ENCODE measurements at places on chromosomes 1 and 21.

DNA sequence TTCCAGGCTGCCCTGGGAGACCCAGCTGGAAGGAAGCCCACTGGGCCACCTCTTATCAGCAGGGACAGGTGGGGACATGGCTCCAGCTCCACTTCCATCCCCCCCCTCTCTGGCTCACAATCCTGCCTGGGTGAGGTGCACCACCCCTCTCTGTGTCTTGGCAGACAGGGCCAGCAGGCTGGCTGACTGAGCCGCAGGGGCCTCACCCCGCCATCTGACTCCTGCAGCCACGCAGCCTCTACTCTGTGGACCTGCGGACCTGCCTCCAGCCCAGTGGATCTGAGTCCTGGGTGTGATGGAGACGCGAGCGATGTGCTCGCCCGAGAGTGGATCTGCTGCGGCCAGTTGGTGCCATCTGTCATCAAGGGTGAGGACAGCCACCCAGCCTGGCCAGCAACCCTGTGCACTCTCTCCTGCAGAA lies 30.1 kb downstream of the RCC2 start:
- DNase-seq, result no peak

DNA sequence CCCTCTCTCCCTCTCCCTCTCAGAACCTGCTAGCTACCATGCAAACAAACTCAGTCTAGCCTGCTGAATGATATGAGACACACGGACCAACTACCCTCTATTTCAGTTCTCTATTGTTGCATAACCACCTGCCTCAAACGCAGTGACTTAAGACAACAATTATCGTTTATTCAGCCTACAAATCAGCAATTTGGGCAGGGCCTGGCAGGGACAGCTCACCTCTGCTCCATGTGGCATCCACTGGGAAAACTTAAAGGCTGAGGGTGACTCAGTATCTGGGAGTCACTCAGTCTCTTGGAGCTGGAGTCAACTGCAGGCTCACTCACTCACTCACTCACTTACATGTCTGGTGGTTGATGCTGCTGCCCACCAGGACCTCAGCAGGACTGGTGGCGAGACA lies 121.3 kb downstream of the SEC16B start:
- no peak for DNase-seq

- DNase-seq, result no peak
Measured at GRCh38 chr1:55287723-55288122, 72.6 kb upstream of the USP24 start.

GRCh38 chr1:9715536-9716226 lies 64.2 kb downstream of the PIK3CD start:
- no peak for DNase-seq

DNA sequence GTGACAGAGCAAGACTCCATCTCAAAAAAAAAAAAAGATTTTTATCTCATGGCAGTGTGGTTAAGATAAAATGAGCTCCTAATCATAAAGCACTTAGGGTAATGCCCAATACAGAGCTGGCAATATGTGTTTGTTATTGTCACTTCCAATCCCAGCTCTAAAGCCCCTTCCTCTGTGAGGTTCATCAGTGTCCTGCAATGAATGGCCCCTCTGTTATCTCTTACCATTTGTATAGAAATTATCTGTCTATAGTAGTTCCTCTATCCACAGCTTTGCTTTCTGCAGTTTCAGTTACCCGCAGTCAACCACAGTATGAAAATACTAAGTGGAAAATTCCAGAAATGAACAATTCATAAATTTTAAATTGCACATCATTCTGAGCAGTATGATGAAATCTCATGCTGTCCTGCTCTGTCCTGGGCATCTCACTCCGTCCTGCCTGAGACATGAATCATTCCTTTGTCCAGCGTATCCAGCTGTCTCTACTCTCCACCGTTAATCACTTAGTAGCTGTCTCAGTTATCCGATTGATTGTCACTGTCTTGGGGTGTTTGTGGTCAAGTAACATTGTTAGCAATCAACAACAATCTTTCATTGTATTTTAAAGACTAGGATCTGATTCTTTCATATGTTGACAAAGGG lies 50.2 kb upstream of the DNAH14 start:
- DNase-seq, result no peak

DNA sequence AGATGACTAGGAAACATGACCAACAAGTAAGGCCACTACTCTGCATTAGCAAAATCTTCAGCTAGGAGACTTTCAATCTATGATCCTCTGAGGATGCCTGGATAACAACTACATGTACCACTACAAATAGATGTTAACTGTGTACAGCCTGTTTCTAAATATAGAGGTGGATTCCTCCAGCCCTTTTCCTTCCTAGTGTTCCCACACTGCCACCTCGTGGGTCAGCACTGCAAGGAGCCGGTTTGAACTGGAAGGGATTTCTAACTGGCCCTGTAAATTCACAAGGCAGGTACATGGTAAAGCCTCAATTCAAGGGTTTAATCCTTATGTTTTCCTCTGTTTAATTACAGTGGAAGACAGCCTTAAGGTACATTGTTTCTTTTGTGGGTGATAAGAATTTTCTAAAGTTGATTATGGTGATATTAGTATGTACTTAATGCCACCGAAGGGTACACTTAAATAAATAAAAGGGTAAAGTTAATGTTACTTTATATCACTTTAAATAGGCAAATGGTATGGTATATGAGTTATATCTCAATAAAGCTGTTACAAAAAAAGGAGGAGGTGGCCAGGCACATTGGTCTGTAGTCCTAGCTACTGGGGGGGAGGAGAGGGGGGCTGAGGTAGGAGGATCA lies 14.4 kb downstream of the SMYD3 start:
- DNase-seq, result no peak

DNA sequence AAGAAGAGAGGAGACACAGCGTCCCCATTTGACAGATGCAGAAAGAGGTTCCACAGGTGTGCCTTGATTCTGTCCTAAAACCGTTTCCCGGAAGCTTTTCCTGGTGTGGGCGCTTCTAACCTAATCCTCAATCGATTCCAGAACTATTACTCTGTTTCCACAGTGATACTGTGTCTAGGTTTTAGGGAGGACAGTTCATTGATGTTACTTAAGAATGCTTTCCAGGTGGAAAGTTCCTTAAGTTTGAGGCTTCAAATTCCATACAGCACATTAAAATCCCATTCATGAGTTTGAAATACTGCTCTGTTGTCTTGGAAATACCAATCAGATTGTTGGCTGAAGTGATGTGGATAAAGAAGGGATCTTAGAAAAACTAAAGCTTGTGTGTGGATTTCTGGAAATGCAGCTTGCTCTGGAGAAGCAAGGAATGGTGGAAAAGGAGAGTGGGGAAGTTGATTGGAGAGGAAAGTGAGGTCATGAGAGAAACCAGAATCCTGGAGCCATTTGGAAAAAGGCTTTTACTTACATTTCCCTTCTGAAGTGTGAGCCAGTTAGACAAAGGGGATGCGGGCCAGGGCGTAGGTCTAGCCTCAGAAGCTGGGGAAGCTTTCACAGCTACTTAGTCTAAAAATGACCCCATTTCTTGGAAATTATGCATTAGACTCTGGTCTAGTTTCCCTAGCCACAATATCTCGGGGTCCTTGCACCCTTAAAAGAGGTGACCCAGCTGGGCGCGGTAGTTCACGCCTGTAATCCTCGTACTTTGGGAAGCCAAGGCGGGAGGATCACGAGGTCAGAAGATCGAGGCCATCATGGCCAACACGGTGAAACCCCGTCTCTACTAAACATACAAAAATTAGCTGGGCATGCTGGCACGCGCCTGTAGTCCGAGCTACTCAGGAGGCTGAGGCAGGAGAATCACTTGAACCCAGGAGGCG lies 6.7 kb downstream of the ELF3 start:
- DNase-seq, result no peak

- no peak for DNase-seq
Measured at GRCh38 chr1:24707687-24708086, 37.6 kb upstream of the CLIC4 start.

- DNase-seq, result no peak
Measured at GRCh38 chr21:33367309-33367973, 35.8 kb upstream of the IFNGR2 start.

DNA sequence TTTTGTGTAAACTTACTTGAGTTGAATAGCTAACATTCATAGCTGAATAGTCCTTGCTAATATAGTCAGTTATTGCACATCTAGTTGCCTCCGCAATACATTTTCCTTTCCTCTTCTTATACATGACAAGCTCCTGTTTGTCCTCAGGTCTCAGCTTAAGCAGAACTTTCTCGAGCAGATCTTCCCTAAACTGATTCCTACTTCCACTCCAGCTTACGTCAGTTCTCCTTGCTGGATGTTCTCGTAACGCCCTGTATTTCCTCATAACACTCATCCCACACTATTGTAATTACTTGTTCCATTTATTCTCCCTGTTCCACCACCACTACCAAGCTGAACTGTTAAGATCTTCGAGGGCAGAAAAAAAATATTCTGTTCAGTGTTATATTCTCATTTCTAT lies 15.1 kb upstream of the OMA1 start:
- no peak for DNase-seq

GRCh38 chr1:113653741-113654140 lies 105.5 kb downstream of the PHTF1 start:
- DNase-seq, result no peak

DNA sequence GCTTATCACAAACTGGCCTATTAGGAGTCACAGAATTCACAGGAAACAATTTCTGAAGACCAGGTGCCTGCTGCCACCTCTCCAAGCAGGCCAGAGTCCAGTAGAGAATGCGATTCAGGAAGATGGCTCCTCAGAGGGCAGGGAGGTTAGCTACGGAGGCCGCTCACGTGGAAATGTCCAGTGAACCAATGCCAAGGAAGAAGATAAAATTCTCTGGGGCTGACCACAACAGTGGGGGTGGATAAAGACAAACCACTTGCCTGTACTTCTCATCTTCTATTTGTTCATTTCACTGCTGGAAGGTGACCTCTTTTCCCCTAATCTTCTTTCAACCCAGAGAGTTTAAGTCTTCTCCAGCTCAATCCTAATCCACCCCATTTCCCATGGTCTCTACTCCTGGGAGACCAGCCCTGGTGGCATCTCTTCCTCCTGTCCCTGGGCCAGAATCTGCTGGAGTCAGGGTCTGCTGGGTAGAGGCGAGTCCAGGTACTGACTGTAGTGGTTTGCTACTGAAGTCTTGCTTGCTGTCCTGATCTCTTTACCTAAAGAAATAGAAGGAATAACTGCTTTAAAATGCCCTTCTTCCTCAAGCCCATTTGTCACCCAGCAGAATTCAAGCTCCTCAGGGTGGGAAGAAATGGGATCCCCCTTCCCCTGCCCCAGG lies 3.2 kb downstream of the PSRC1 start:
- DNase-seq, result no peak

DNA sequence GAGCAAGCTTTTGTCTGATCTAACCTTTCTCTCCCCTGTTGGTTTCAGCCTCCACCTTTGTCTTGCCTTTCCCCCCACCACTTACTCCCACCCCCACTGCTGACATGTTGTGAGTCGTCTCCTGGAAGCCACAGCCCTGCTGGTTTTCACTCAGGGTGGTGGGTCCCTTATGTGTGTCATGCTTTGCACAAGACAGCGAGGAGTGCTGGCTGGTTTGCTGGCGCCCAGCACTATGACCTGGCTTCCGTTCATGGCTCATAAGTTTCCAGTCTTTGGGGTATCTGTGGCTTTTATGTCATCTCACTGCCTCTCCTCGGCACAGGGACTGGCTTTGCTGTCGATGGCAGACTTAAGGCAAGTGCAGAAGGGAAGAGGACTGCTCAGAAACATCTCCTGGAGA lies 177.7 kb downstream of the KIF26B start:
- no peak for DNase-seq

DNA sequence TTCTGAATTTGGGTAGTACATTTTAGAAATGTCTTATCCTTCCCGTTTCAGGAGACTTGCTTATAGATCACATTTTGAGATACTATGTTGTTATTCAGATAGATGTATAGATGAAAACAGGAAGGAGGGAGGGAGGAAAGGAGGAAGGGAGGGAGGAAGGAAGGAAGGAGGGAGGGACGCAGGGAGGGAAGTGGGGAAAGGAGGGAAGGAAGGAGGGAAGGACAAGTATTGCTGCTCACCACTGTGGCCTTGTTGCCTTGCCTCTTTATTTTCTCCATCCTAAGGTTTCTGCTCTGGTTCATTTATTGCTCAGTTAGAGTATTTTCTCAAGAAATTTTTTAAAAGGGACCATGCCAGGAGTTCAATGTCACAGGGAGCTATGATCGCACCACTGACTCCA lies 134.3 kb downstream of the LTN1 start:
- no peak for DNase-seq

Measured in activated CD4-positive, CD25-positive, alpha-beta regulatory T cell treated with anti-CD3 and anti-CD28 coated beads, Interleukin-2, amount 50 U/mL, for 16 hours (primary cell).